SJCRH30 (cell line): ENCODE measurements at places on chromosomes 5 and 9. TPM values are rescaled to one million over a fixed set of nuclear protein-coding genes. Genes with fewer than 3 reads are reported as not detected.

FBLL1 gene
- not detected in 2 replicates for total RNA-seq

DNA sequence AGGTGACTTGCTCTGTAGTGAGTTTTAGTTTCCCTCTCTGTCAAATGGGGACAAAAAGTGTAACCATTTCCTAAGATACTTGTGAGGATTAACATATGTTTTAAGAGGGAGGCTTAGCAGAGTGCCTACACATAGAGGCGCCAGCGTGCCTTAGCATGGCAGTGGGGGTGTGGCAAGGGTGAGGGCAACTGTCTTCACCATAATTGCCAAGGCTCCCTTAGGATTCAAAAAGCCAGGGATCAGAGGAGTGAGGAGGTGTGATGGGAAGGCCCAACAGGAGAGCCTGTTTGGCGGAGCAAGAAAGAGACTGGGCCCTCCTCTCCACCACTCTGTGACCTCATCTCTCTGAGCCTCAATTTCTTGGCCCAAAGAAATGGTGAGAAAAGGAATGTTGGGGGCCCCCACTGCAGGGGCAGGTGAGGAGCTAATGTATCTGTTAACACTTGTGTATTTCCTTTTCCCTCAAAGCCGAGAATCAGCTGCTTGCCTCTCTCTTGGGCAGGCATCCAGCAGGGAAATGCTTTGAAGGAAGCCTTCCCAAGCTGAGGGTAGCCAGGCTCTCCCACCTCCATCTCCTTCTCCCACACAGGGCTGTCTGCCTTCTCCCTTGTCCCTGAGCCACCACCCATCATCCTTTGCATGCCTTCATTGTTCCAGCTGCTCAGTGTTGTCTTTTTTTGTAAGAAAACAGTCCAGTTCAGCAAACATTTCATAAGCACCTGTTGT is 76.0 kb downstream of the DAB2IP start:
- no peaks in the 10 kb centered on the region for H3K36me3 ChIP-seq
- DNase-seq = no peak
- peaks cover 12% of the 10 kb centered on the region for H3K4me1 ChIP-seq
- H3K4me3 ChIP-seq = no peak overlapping the region
- H3K27ac ChIP-seq = no peak overlapping the region
- H3K27me3 ChIP-seq = no peaks in the 10 kb centered on the region

DNA sequence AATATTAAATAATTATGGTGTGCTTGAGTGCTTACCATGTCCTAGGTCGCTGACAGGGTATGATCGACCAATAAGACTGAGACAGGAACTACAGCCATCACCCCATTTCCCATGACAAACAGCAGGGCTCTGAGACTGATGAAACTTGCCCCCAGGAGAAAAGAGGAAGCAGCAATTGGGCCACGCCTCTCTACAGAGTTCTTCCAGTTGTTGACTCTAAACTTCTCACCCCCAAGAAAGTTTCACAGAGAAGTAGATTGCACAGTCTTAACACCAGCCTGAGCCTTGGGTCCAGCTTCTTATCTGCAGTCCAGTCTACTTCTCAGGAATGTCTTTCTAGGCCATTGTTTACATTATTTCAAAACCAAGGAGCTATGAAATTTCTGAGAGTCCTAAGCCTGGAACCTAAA is 182.2 kb upstream of the ANKRD55 start:
- no peak overlapping the region for H3K4me3 ChIP-seq
- H3K36me3 ChIP-seq = no peaks in the 10 kb centered on the region
- H3K27ac ChIP-seq = no peak overlapping the region
- H3K4me1 ChIP-seq = no peaks in the 10 kb centered on the region

GRCh38 chr5:53825926-53826325 is 265.5 kb downstream of the NDUFS4 start:
- H3K4me3 ChIP-seq = no peak overlapping the region
- no peaks in the 10 kb centered on the region; the same call in 1 of the 2 replicates for H3K4me1 ChIP-seq
- H3K36me3 ChIP-seq = no peaks in the 10 kb centered on the region
- no peak for DNase-seq
- no peak overlapping the region for H3K27ac ChIP-seq
- no peaks in the 10 kb centered on the region for H3K27me3 ChIP-seq

GRCh38 chr9:36961561-36962325 is 72.3 kb downstream of the PAX5 start:
- H3K36me3 ChIP-seq = no peaks in the 10 kb centered on the region
- H3K4me3 ChIP-seq = no peak overlapping the region
- no peak for DNase-seq
- no peaks in the 10 kb centered on the region for H3K27me3 ChIP-seq
- no peaks in the 10 kb centered on the region for H3K4me1 ChIP-seq

RETREG1 gene
- 0.16 TPM in 1 of 2 replicates, not detected in the other for total RNA-seq

DNA sequence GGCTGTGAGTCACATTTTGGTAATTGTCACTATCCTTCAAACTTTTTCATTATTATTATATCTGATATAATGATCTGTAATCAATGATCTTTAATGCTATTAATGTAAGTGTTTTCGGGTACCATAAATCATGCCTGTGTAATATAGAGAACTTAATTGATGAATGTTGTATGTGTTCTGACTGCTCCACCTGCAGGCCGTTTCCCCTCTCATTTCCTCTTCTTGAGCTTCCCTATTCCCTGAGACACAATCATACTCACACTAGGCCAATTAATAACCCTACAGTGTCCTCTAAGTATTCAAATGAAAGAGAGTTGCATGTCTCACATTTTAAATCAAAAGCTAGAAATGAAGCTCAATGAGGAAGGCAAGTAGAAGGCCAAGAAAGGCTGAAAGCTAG is 420.9 kb upstream of the SGCD start:
- no peak for DNase-seq
- no peak overlapping the region for H3K27ac ChIP-seq
- H3K36me3 ChIP-seq = no peaks in the 10 kb centered on the region
- no peaks in the 10 kb centered on the region for H3K4me1 ChIP-seq
- no peak overlapping the region for H3K4me3 ChIP-seq

GRCh38 chr5:41908374-41909079 is 4.4 kb downstream of the RIMOC1 start:
- H3K36me3 ChIP-seq = peaks cover 47% of the 10 kb centered on the region
- H3K4me3 ChIP-seq = no peak overlapping the region
- H3K4me1 ChIP-seq = no peaks in the 10 kb centered on the region
- H3K27me3 ChIP-seq = no peaks in the 10 kb centered on the region
- no peak overlapping the region for H3K27ac ChIP-seq

MAMDC4 gene
- 1.9 and 4.4 TPM in 2 replicates for total RNA-seq

DNA sequence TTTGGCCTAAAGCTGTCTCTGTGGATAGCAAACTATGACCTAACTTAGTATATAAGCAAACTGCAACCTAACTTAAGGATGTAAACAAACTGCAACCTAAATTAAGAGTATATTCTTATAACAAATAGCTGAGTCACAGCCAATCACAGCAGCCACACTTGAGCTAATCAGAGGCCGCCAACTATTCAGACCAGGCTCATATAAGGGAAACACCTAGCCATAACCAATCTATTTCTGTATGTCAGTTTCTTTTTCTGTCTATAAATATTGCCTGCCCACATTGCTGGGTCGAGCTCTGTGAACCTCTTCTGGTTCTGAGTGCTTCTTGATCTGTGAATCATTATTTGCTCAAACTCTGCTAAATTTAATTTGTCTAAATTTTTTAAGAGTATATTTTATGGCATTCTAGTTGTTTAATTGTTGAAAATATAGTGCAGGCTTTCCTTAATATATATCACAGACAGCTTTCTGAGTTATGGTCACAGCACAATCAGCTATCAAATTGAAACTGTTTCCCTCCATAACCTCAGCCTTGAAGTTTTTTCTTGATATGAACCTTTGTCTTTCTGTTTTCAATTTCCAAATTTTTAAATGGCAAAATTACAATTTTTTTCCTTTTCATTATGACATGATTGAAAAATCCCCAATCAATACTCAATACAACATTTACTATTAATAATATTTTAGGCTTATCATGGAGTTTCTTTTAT is 327.1 kb upstream of the NUDT12 start:
- no peak overlapping the region for H3K27ac ChIP-seq
- no peaks in the 10 kb centered on the region for H3K36me3 ChIP-seq
- no peak overlapping the region for H3K4me3 ChIP-seq
- no peaks in the 10 kb centered on the region for H3K27me3 ChIP-seq
- H3K4me1 ChIP-seq = peaks cover under 1% of the 10 kb centered on the region
- DNase-seq = no peak

DNA sequence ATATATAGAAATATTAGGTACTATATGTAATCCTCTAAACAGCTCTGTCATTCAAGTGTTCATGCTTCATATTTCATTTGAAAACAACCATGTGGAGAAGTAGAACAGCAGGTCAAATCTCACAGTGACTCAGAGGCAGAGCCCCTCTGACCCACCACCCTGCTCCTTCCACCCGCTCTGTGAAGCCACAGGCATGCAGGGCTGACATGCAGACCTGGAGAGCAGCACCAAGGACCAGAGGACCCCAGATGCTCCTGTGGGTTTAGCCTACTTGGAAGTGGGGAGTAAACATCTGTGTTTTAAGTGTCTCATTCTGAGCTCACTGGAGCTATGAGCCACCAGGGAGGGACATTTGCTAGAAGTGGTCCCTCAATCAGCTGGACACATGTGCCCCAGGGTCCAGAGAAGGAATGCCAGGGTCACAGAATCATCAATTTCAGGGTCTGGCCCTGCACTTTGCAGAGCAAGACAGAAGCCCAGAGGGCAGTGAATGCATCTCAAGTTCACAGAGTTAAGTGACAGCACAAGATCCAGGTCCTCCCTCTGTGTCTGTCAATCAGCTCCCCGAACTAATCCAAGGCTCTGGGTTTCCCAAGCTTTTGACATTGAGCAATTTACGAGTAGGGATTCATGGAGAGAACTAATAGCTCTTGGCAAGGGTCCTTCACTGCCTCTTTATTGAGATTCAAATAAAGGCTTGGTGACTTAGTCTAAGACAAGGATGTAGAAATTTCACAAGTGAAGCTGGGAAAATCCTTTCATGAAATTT is 441.1 kb downstream of the SEMA5A start:
- no peak overlapping the region for H3K4me3 ChIP-seq
- no peaks in the 10 kb centered on the region for H3K4me1 ChIP-seq
- no peak overlapping the region for H3K27ac ChIP-seq
- no peaks in the 10 kb centered on the region for H3K36me3 ChIP-seq
- H3K27me3 ChIP-seq = no peaks in the 10 kb centered on the region

MTAP gene
- 50.5 and 53.1 TPM in 2 replicates for total RNA-seq

SPATA31D3 gene
- total RNA-seq = not detected in 2 replicates

DNA sequence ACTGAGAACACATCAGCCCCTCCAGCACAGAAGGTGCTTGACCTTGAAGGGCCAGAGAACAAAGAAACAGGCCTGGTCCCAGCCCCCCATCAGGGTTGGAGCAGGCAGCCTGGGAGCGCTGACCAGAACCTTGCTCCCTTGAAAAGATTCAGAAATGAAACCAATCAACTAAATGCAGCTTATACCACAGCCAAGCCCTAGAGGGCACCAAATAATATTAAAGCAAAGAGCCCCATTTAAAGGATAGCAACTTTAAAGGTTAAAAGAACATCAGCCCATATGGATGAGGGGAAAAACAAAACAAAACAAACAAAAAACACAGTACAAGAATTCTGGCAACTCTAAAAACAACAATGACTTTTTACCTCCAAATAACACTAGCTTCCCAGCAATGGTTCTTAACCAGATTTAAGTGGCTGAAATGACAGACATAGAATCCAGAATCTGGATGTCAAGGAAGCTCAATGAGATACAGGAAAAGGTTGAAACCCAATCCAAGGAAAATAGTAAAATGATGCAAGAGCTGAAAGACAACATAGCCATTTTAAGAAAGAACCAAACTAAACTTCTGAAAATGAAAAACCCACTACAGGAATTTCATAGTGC is 471.9 kb downstream of the MTRR start:
- DNase-seq = no peak
- H3K4me1 ChIP-seq = no peaks in the 10 kb centered on the region
- no peaks in the 10 kb centered on the region for H3K27me3 ChIP-seq
- H3K27ac ChIP-seq = no peak overlapping the region
- H3K4me3 ChIP-seq = no peak overlapping the region
- no peaks in the 10 kb centered on the region for H3K36me3 ChIP-seq

DNA sequence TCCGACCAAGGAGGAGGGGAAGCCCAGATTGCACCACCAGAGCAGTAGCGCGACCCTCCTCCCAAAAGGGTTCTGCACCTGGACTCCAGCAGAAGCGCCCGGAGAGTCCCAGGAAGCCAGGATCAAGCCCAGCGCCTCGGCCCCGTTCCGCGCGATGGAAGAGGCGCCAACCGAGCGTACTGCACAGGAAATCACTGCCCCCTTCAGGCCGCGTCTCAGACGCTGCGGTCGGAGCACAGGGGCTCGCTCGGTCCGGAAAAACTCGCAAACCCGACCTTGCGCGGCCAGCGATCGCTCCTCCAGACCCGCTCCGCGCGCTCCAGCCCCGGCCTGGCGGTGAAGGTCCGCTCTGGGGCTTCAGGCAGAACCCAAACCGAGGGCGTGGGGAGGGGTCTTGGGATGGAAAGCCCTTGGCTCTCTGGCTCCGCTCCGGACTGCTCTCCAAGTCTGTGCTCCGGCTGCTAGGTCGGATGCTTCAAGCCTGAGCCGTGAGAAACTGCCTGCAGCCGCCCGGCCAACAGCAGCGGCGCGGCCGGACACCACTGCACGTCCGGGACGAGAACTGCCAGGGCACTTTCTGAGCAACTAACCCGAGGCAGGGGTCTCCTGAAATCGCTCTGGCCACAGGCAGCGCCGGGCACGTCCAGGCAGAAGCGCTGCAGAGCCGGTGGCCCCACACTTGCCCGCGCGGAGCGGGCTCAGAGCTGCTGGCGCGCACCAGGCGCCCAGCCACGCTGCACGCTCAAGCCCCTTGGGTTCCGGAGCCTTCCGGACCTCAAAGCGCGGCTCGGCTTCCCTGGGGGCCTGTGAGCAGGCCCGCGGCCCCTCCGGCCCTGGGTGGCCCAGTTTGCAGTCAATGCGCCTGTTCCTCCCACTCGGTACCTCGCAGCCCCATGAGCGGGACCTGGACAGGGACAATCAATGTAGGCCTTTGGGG is 1.3 kb downstream of the GABBR2 start:
- no peak overlapping the region for H3K27ac ChIP-seq
- H3K4me3 ChIP-seq = no peak overlapping the region
- no peaks in the 10 kb centered on the region for H3K36me3 ChIP-seq
- H3K27me3 ChIP-seq = peaks cover 3% of the 10 kb centered on the region; the same call in 1 of the 2 replicates
- DNase-seq = no peak
- no peaks in the 10 kb centered on the region for H3K4me1 ChIP-seq

- H3K27ac ChIP-seq = no peak overlapping the region
- DNase-seq = peak; percentile 64
- H3K4me3 ChIP-seq = no peak overlapping the region
Observed at GRCh38 chr9:116646661-116647514, 40.2 kb upstream of the TRIM32 start.

GRCh38 chr5:143583409-143583808 is 179.9 kb upstream of the NR3C1 start:
- no peak for DNase-seq
- no peaks in the 10 kb centered on the region for H3K36me3 ChIP-seq
- no peak overlapping the region for H3K27ac ChIP-seq
- H3K4me3 ChIP-seq = no peak overlapping the region
- H3K27me3 ChIP-seq = no peaks in the 10 kb centered on the region
- H3K4me1 ChIP-seq = no peaks in the 10 kb centered on the region

- H3K36me3 ChIP-seq = no peaks in the 10 kb centered on the region
- no peaks in the 10 kb centered on the region for H3K4me1 ChIP-seq
- H3K27me3 ChIP-seq = no peaks in the 10 kb centered on the region
- H3K4me3 ChIP-seq = no peak overlapping the region
- no peak for DNase-seq
Observed at GRCh38 chr5:56725711-56726411, 89.5 kb upstream of the MAP3K1 start.
